ENCODE measurements at places on chromosomes 1 and 21. TPM values are rescaled to one million over a fixed set of nuclear protein-coding genes. Genes with fewer than 3 reads are reported as not detected.

Gene HTR1D
- 7.7 TPM for total RNA-seq

Gene NECTIN4
- total RNA-seq = 0.74 TPM

Gene ZNF593
- total RNA-seq = 50.8 TPM

- no peak for DNase-seq
Measured at GRCh38 chr1:179047636-179047997, 21.9 kb downstream of the FAM20B start.

Gene SCAMP3
- total RNA-seq = 53.4 TPM

GRCh38 chr1:154863315-154864174 lies 6.5 kb downstream of the KCNN3 start:
- DNase-seq = no peak

DNA sequence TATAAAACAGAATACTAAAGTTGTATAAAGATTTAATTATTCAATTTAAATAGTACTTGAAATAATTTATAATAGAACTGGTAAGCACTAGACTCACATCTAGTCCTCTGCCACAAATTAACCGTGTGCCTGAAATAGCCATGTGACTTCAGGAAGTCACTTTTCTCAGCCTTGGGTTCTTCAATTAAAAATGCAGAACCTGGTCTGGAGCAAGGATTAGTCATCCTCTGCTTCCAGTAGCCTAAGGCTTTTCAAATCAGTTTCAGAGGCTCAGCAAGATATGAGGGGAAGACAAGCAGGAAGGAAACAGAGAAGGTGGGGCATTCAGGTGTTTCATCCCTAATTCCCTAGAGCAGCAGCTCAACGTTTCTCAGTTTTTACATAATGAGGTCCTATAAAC lies 23.0 kb downstream of the DPH5 start:
- DNase-seq = no peak

Data from Caco-2 (cell line).